Astrocyte (in vitro differentiated cells and primary cell): ENCODE measurements at places on chromosomes 2 and 18. TPM values are rescaled to one million over a fixed set of nuclear protein-coding genes. Genes with fewer than 3 reads are reported as not detected.

The KCMF1 gene
- total RNA-seq = 90.8 and 105 TPM in 2 replicates

The SPATA3 gene
- not detected in 2 replicates for total RNA-seq

GRCh38 chr2:241314226-241315092 lies 1.0 kb downstream of the HDLBP start:
- H3K4me3 ChIP-seq = peak overlapping the region; percentile 98
- H3K27ac ChIP-seq = peak overlapping the region; percentile 100
- H3K36me3 ChIP-seq = peaks cover 6% of the 10 kb centered on the region

GRCh38 chr2:147416099-147416498 lies 428.7 kb upstream of the ACVR2A start:
- no peak overlapping the region for H3K27ac ChIP-seq
- no peaks in the 10 kb centered on the region for H3K27me3 ChIP-seq
- H3K36me3 ChIP-seq = no peaks in the 10 kb centered on the region

DNA sequence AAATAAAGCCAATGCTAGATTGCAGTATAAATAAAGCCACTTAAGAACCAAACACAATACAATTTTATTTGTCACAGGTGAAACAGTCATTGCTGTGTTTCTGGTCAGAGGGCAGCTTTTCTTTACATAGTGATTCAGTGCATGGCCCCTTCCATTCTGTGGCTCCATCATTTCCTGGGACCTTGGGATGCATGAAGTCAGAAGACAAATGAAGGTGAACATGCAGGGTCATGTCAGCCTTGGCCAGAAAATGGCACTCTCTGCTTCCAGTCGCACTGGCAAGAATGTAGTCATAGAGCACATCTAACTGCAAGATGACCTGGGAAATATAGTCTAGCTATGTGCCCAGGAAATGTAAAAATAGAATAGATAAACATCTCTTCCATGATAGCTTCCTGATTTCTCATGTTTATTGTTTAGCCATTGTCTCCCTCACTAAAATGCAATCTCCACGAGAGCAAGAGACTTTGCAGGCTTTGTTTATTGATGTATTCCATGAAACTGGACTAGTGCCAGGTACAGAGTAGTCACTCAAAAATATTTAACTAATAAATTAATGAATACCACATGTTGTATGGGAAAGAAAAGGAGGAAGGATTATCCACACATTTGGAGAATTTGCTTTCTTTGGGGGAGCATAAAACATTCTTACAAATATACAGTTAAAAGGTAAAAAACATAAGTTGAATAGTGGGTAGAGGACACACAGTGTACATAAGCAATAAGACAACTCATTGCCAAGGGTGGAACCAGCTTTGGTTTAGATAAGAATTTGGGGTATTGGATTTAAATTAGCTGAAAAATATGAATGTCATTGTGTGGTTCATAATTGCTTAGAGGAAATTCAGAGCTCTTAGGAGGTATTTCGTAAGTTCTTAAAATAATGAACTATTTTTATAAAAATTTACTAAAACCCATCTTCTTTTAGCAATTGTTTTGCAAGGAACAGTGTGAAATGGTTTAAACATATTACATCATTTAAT lies 343.8 kb downstream of the PID1 start:
- H3K4me3 ChIP-seq = no peak overlapping the region
- no peaks in the 10 kb centered on the region for H3K4me1 ChIP-seq
- H3K36me3 ChIP-seq = no peaks in the 10 kb centered on the region
- no peaks in the 10 kb centered on the region for H3K27me3 ChIP-seq

- H3K36me3 ChIP-seq = peaks cover 6% of the 10 kb centered on the region
- H3K27ac ChIP-seq = no peak overlapping the region
- no peak overlapping the region for H3K4me3 ChIP-seq
Measured at GRCh38 chr2:48448274-48449061, 81.5 kb upstream of the STON1 start.

DNA sequence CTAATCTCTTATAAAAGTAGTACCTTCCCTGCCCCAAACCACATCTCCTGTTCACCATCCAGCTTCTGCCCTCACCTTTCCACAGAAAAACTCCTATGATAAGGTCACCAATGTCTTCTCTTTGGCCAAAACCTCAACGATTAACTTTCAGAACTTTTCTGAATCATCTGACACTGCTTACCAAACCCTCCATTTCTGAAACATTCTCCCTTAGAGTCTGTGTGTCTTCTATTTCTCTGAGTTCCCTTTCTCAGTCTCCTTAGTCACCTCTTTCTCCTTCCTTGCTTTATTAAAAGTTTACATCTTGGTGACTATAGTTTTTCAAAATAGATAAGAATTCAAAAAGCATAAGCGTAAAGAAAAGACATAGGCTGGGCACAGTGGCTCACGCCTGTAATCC lies 51.3 kb upstream of the SP3 start:
- H3K36me3 ChIP-seq = no peaks in the 10 kb centered on the region
- H3K27me3 ChIP-seq = no peaks in the 10 kb centered on the region
- no peak for DNase-seq
- H3K4me3 ChIP-seq = no peak overlapping the region

DNA sequence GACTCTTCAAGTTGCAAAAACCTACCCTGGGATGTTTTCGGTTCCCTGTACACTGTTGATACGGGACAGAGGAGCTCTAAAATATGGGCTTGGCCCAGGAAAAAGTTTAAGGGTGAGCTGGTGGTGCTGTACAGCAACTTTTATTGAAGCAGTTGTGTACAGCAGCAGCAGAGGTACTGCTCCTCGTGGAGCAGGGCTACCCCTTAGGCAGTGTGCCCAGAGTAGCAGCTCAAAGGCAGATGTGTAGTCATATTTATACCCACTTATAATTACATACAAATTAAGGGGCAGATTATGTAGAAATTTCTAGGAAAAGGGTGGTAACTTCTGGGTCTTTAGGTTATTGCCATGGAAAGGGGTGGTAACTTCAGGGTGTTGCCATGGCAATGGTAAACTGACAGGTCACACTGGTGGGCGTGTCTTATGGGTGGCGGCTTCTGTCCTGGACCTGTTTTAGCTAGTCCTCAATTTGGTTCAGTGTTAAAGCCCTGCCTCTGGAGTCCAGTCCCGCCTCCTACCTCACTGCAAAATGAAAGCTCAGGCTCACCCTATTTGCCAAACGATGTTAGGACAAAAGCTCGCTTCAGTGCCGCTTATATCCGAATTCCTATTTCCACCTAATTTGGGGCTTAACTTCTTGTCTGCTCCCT lies 203.2 kb downstream of the ETAA1 start:
- H3K4me1 ChIP-seq = peaks cover 4% of the 10 kb centered on the region
- no peaks in the 10 kb centered on the region for H3K27me3 ChIP-seq
- no peaks in the 10 kb centered on the region for H3K36me3 ChIP-seq
- DNase-seq = no peak
- no peak overlapping the region for H3K4me3 ChIP-seq

- no peaks in the 10 kb centered on the region for H3K27me3 ChIP-seq
- no peaks in the 10 kb centered on the region for H3K36me3 ChIP-seq
- no peak overlapping the region for H3K4me3 ChIP-seq
Measured at GRCh38 chr2:85680707-85681371, 12.8 kb upstream of the SFTPB start.
